Left ventricle myocardium superior (tissue), 1 donor: ENCODE measurements at places on chromosomes 1 and 21.

- no peak for DNase-seq
Observed at GRCh38 chr1:231674575-231674974, 48.0 kb downstream of the DISC1 start.

DNA sequence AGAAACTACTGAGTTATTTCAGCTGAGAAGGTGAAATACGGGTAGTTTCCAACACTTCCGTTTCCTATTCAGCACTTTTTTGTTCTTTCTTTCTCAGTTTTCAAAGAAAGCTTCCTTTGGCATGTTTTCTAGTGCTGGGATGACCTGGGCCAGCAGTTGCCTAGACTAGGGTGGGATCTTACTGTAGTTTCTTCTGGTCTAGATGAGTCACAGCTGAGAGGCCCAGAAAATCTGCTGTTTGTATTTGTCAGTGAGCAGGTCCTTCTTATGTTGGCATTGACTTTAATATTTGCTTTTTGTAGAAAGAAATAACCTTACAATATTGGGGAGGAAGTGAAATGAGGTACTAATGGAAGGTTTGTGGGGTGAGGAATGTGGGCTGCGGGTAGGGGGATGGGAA is 22.2 kb downstream of the C1orf21 start:
- DNase-seq = no peak

DNA sequence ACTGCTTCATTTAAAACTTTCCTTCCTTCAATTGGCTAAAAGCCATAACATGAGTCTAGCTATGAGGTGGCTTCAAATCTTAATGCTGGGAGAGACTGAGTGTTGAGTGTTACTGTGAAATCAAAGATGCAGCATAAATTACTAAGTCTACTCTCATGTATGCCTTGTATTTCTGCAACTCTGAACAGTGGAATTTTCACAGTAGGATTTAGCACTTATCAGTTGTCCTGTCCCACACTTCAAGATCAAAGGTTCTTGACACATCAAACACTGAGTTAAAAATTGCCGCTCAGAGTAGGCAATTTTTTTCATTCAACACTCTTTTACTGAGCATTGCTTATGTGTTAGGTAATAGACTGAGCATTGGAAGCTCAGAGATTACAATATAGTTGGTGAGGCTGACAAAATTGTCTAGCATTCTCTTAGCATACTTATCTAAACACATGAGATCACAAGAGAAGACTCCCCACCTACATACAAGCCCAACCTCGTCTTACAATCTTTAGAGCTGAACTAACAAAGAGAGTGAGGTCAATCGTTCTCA is 56.4 kb upstream of the ADORA3 start:
- DNase-seq = no peak

DNA sequence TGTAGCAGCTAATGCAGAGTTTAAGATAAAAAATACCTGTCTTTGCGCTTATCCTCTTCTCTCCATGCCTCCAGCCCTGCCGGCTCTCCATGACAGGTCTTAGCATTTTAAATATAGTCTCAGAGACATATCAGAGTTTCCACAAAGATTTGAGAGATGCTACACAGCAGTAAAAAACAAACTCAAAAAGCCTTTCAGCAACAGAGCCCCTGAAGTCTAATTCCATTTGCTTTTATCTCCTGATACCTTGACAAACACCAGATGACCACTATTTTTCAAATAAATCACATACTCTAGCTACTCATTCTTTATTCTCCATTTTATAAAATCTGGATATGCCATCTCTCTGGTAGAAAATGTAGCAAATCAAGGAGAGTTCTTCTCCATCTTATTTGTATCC is 79.5 kb upstream of the LRRC53 start:
- no peak for DNase-seq

DNA sequence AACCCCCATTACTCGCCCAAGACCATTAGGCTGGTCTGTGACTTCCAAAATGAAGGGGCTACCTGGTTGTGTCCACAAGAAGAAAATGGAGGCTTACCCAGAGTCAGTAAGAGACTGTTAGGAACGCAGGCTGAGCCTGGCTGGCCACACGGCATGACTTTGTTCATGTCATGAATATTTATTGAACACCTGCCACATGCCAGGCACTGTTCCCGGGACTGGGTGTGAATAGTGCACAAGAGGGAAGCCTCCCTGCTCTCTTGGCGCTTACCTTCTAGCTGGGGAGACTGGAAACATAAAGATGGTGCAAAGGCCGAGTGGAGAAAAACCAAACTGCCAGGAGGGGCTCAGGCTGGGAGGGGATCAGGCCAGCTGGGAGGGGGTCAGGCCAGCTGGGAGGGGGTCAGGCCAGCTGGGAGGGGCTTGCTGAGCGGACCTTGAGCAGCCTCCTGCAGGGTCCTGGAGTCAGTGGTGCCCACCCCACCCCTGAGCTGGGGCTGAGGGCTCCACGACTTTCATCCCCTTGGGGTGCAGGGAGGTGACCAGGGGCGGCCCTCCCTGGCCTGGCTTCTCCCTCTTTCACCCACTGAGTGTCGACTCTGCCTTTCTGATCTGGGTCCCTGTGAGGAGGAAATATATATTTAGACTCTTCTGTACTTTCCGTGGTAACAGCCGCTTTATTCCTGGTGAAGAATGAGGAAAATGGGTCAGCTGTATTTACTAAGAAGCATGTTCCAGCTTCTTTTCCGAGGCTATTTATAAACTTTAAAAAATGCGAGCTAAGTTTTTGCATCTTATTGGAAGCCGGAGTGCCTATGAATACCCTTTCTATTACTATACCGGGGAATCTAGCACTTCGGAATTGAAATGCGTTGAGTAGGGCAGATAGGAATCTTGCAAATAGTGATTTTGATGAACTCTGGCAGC is 139.0 kb downstream of the CAMTA1 start:
- no peak for DNase-seq

DNA sequence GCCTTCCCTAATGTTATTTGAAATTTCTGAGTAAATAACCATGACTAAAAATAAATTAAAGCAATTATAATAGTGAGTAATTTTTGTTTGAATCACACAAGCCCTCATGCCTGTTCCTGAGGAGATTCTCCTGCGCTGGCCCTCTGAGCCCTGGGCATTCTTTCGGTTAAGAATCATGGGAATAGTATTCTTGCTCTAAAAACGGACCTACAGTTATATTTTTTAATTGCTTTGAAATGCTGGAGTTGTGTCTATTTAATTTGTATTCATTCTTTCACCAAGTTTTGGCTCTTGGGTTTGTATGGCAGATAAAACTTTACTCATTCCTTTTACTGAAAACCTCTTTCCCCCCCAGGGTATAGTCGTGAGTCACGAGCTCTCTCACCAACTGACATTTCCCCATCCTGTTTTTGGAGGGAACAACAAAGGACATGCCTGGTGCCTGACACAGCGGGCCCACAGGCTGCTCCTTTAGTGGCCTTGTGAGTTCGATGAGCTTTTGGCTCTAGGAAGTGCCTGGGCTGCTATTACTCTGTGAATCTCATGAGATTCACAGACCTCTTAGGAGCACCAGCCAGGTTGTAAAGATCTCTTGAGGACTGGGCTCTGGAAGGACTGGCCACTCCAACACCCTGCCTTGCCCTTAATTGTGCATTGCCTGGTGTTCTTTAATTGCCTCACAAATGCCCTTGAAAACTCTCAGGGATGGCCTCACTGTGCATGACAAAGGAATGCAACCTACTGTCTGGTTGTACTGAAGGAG is 58.6 kb downstream of the DDR2 start:
- DNase-seq = peak; percentile 73

- no peak for DNase-seq
Observed at GRCh38 chr1:107895403-107896191, 69.4 kb downstream of the VAV3 start.

- DNase-seq = no peak
Observed at GRCh38 chr1:48391926-48392325, 80.1 kb downstream of the SPATA6 start.

GRCh38 chr1:115056395-115056798 is 26.8 kb downstream of the TSHB start:
- DNase-seq = no peak
